ENCODE measurements at places on chromosomes 13 and 19. TPM values are rescaled to one million over a fixed set of nuclear protein-coding genes. Genes with fewer than 3 reads are reported as not detected.

PINLYP gene
- total RNA-seq, result 6.9 TPM

UGGT2 gene
- total RNA-seq, result 17.8 TPM

C1QTNF9 gene
- total RNA-seq, result not detected

GAPDHS gene
- total RNA-seq, result not detected

ZNF563 gene
- 3.7 TPM for total RNA-seq

TEX29 gene
- not detected for total RNA-seq

TRAPPC6A gene
- 66.8 TPM for total RNA-seq

BSG gene
- 253 TPM for total RNA-seq

- H3K4me3 ChIP-seq, result peak overlapping the region; percentile 86
- H3K27me3 ChIP-seq, result no peaks in the 10 kb centered on the region
- peak overlapping the region; percentile 68 for H3K27ac ChIP-seq
- H3K4me1 ChIP-seq, result peaks cover 6% of the 10 kb centered on the region
- H3K36me3 ChIP-seq, result peaks cover 3% of the 10 kb centered on the region
Observed at GRCh38 chr19:18204394-18205199, 755 bp upstream of the RAB3A start.

DNA sequence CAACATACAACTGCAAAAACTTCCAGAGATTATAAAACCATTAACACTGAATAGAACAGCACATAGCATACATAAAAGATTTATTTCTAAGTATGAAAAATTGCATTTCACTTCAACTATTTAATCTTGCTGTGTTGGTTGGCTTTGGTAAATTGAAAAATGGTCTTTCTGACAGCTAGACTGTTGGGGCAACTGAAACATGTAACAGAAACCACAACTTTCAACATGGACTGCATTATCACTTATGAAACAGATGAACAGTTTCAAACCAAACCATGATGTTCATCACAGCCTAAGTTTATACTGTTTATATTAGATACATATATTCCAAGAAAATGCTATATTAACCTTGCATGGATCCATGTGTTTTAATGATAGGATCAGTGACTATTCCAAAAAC lies 324.1 kb upstream of the PCDH9 start:
- no peak overlapping the region for H3K4me3 ChIP-seq
- no peaks in the 10 kb centered on the region for H3K36me3 ChIP-seq
- H3K27ac ChIP-seq, result no peak overlapping the region
- H3K4me1 ChIP-seq, result no peaks in the 10 kb centered on the region
- no peaks in the 10 kb centered on the region for H3K27me3 ChIP-seq

DNA sequence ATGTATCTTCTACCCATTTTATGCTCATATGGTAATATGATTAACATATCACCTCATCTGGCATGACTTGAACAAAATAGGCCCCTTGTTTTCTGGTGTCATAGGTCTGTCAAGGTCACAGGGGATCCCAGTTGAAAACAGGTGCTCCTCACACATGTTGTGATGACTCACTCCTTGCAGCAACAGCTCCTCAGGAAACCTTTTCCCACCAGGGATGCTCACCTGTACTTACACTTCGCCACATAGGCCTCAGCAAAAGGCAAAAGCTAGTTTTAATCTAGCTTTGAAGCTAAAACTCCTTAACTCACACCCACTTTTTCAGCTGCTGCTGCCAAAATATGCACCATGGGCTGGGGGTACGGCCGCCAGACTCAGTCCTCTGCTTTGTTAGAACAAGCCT lies 110.0 kb upstream of the SOX21 start:
- H3K4me1 ChIP-seq, result no peaks in the 10 kb centered on the region
- DNase-seq, result no peak
- no peaks in the 10 kb centered on the region for H3K27me3 ChIP-seq
- H3K36me3 ChIP-seq, result no peaks in the 10 kb centered on the region
- H3K27ac ChIP-seq, result no peak overlapping the region

DNA sequence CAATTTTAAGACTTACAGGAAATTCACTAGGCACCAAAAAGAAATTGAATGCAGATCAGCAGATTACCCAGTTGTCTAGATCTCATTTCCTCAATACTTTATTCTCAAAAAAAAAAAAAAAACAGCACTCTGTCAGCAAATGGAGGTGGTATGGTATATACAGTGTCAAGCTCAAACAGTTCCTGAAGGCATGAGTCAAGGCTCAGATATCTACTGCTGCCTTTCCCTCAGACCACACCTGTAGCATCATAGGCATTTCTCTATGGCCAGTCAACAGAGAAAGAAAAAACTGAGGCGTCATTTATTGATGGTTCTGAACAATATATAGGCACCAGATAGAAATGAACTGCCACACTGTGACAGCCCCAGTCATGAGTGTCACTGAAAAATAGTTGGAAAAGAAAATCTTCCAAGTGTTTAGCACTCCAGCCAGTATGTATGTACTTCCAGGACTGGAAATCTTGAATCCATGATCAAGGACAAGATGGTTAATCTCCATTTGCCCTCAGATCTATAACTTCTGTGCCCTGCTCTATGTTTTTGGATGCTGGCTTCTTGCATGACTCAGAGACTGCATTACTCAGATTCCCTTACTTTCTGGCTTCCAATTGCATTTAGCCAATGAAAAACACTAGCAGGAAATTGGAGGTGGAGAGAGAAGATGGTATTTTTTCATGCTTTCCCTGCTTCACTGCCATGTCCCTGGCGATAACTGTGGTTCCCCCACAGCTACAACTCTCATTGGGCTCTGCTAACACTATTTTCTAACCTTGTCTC lies 8.4 kb upstream of the COG3 start:
- H3K4me1 ChIP-seq, result no peaks in the 10 kb centered on the region
- H3K27ac ChIP-seq, result no peak overlapping the region
- no peak overlapping the region for H3K4me3 ChIP-seq
- DNase-seq, result no peak
- H3K27me3 ChIP-seq, result no peaks in the 10 kb centered on the region

DNA sequence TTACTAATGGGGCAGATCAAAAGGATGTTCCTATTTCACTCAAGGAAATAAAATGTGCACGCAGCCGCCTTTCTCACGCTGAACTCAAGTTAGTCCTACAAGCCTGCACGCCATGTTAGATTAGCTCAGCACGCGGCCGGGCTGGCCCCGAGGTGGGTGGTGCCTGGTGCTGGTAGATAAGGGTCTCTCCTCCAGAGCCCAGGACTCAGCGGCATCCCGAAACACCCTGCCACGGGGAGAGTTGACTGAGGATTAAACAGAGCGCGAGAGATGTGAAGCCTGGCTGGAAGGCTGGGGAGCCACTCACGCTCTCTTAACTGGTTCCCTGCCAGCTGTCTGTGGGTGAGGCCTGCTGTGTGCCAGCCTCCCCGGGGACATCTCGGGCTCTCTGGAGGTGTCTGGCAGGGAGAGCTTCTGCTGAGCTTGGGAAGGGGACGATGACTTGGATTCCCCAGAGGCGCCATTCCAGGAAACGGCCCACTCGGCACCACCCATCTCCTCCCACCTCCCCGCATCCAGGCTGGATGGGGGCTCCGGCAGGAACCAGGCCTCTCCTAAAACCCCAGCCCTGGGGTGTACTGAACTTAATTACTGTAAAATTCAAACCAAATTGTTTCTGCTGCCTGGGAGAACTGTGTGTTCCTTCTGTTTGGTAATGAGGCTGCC lies 122.2 kb downstream of the KDM4B start:
- H3K27ac ChIP-seq, result no peak overlapping the region
- no peak overlapping the region for H3K4me3 ChIP-seq
- H3K27me3 ChIP-seq, result no peaks in the 10 kb centered on the region
- DNase-seq, result no peak
- peaks cover 10% of the 10 kb centered on the region for H3K36me3 ChIP-seq
- H3K4me1 ChIP-seq, result no peaks in the 10 kb centered on the region

DNA sequence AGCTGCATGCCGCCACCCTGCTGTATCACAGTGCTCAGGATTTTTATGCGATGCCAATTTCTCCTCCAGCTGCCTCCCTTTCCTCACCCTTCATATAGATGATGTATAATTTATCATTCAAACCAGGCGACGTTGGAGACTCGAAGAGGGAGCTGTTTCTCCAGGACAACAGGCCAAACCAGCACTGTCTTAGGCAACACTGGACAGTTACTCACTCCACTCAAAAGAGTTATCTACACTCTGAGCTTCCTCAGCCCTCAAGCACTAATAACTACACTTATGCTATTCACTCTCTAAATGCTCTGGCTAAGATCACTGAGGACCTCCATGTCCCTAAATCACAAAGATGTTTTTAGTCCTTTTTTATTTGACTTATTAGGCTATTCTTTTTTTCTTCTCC lies 87.3 kb upstream of the RFC3 start:
- H3K4me1 ChIP-seq, result peaks cover 46% of the 10 kb centered on the region
- peak overlapping the region; percentile 96 for H3K27ac ChIP-seq
- H3K36me3 ChIP-seq, result no peaks in the 10 kb centered on the region
- no peaks in the 10 kb centered on the region for H3K27me3 ChIP-seq
- H3K4me3 ChIP-seq, result no peak overlapping the region
- no peak for DNase-seq

Measured in GM12878 (cell line).